ENCODE measurements at places on chromosomes 11 and 22.

GRCh38 chr11:16346975-16347374, 9.4 kb downstream of the SOX6 start:
- no peak for DNase-seq

- no peak for DNase-seq
Observed at GRCh38 chr11:60396799-60397198, 540 bp downstream of the MS4A14 start.

- no peak for DNase-seq
Observed at GRCh38 chr11:75816561-75817239, 1.7 kb downstream of the UVRAG start.

DNA sequence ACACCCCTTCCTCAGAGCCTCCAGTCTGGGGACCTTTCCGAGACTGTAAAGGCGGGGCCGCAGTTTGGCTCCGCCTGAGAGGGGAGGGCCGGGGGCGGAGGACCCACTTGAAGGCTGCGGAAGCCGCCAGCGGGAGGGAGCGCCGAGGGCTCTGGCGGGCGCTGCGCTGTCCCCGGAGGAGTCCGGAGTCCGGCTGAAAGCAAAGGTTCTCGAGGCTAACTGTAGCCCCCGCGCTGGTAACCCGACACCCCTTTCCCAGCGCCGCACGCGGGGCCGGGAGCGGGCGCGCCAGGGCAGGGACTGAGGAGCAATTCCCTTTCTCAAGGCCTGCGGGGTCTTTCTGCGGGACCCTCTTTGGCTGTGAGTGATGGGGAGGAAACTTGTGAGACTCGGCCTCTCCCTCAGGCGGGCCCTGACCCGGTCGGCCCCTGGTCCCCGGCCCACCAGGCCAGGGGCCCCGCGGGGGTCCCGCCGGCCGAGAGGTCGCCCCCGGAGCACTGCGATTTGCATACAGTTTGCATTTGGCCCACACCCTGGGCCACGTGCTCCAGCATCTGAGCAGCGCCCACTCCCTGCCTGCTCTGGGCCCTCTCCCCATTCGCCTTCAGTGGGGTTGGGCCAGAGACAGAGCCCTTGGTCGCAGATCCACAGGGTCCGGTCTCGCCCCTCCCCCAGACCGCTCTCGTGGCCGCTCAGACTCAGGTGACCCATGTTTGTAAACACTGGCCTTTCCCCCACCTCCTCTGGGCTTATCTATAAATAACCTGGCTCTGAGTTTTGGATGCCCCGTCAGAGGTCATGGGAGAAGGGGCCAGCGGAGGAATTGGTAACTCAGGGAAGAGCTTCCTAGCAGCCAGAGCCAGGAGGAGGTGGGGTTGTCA, 519 bp upstream of the ART5 start:
- DNase-seq: no peak

DNA sequence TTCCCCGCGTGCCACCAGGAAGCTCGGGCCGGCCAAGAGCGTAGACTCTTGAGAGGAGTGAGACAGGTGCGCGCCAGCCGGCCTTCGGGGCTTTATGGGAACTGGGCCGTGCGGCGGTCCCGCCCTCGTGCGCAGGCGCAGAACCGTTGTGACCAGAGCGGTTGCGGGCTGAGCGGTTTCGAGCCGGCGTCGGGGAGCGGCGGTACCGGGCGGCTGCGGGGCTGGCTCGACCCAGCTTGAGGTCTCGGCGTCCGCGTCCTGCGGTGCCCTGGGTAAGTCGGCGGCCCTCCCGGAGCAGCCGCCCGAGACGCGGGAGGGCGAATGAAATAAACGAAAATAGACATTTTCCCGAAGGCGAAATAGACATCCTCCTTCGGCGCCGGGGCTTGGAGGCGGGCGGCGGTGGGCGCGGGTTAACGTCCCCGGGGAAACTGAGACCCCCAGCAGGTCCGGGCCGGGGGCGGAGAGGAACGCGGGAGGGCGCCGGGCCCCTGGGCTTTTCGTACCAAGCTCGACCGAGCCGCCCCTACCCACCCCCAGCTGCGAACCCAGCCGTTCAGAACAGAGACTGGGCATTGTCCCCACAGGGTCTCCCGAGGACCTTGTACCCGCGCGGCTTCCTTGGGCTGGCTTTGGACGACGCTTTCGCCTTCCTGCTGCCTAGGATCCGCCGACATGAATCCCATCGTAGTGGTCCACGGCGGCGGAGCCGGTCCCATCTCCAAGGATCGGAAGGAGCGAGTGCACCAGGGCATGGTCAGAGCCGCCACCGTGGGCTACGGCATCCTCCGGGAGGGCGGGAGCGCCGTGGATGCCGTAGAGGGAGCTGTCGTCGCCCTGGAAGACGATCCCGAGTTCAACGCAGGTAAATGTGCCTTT, at the start of gene ASRGL1:
Gene ASRGL1, plus strand, starts transcription at position 146 of the 879 bp plus-strand sequence. Its CDS starts 530 bp downstream, at position 676.
- DNase-seq: peak; percentile 29

- no peak for DNase-seq
Observed at GRCh38 chr11:104093426-104094280, 57.2 kb downstream of the DDI1 start.

GRCh38 chr11:95570845-95571244, 218.7 kb downstream of the FAM76B start:
- DNase-seq: no peak

- DNase-seq: peak; percentile 78
Observed at GRCh38 chr11:65366340-65366773, 11.8 kb downstream of the TIGD3 start.

DNA sequence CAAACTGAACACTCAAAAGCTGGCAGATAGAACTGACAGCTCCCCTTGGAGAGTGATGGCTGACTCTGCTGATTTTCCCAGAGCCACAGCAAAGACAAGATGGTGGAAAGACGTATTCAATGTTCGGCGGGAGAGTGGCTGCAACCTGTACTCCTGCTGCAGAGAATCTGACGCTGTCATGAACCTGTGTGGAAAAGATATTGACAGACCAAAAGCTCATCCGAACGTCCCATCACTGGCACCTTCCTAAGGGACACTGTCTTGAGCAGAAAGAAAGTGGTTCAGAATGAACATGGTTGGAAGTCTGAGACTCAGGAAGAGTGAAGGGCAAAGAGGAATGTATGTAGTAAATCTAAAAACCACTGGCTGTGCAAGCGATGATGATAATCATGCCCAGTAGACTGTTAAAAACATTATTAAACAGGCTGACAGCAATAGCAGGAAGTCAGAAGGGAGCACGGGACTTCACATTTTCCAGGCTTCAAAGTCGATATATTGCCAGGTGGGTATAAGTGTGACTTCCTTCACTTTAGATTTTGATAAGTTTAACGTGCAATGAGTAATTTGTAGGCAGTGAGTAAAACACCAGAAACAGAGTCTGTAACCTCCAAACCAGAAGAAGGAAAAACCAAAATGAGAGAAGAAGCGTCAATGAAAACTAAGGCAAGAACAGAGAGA, 6.2 kb upstream of the IL17REL start:
- DNase-seq: no peak

GRCh38 chr22:49979587-49980264, 19.2 kb downstream of the PIM3 start:
- no peak for DNase-seq
